ENCODE measurements at places on chromosomes 2 and 18.

GRCh38 chr2:18094277-18094676 lies 215.8 kb downstream of the KCNS3 start:
- no peak for DNase-seq

DNA sequence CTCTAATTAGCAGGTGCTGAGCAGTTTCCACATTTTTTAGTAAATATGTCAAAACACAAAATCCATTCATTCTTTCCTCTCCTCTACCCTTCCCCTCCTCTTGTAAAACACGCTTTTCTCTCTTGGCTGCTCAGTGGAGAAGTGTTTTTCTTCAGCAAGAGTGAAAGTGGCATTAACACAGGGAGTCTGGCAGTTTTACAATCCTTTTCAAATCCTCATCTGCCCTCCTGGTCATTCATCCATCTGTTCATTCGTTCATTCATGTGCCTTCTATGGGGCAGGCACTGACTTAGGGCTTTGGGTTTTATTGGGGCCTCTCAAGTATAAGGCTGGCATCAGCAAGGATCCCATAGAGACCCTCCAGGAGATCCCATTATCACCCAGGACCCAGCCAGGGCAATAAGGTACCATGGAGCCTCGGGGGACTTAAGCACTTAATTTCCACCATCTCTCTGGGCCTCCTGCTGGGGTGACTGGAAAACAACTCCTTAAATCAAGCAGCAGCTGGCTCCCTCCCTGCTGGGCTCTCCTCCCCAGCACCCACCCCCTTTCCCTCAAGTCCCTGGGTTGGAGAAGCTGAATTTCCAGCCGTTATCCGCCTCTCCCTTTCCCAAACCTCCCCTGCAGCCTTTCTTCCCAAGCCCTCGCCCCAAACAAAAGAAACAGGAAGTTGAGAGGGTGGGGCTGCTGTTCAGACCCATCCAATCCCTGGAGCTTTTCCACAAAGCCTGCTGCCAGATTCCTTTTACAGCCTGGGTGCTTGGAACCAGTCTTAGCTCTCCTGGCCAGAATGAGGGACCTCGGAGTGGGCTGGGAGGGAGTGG lies 32.6 kb downstream of the MARCHF4 start:
- DNase-seq: no peak

DNA sequence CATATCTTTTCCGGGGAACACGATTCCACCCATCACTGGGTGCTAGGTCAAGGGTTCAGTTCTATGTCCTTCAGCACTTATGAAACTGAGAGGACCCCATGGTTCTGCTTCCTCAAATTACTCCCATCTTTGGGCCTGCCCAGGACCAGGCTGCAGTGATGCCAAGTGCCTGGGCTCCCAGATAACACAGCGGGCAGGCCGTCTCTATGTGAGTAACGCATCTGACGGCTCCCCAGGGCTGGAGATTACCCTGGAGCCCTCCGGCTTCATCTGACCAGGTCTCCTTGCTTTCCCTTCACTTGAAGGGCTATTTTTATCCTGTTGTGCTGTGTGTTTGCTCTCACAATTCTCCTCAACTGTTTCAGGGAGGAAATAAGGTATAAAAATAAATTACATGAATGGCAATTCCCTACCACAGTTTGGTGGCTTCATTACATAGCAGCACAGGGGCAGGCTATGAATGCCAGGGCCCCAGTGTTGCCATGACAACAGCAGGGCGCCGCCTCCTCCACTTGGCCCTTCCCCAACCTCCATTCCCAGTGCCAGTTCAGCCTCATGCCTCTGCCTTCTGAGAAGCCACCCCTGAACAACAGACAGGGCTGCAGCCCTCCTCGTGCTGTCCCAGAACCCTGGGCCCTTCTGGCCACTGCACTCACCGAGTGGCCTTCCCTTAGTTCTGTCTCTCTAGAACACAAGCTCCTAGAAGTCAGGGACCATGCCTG lies 25.4 kb upstream of the TMEM131 start:
- DNase-seq: no peak

GRCh38 chr2:96409820-96410164 lies 74.2 kb downstream of the NCAPH start:
- no peak for DNase-seq

DNA sequence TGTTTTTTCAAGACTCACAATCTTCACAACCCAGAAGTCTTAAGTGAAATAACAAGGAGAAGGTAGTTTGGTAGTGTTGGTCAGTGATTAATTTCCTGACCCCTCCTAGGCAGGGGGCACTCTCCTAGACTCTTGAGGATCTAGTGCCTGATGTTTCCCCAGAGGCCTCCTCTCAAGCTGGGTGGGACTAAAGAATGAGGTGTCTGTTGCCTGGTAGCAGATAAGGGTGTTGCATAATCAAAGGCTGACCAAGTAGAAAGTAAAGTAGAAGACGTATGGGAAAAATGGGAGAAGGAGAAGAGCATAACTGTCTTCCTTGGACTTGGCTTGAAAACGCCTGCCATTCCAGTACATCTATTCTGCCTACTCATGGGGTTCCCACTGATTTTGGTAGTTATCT lies 37.8 kb downstream of the VIT start:
- DNase-seq: no peak

- no peak for DNase-seq
Observed at GRCh38 chr18:24474406-24474805, 14.0 kb downstream of the HRH4 start.

DNA sequence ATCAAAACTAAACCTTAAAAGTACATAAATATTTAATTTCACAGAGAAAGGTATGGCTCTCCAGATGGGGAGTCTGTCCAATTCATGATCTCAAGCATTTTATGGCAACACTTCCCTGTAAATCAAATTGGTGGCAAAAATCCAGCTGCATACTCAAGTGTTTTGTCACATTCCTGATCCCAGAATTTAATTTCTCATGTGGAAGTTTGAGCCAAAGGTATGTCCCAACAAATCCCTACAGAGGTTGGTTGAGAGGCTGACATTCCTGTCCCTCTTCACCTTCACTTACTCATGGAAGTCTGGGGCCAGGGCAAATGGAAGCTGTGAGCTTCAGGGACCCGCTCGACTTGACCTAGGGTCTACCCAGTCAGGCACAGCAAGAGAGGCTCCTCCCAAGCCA lies 17.7 kb downstream of the KLF7 start:
- no peak for DNase-seq

DNA sequence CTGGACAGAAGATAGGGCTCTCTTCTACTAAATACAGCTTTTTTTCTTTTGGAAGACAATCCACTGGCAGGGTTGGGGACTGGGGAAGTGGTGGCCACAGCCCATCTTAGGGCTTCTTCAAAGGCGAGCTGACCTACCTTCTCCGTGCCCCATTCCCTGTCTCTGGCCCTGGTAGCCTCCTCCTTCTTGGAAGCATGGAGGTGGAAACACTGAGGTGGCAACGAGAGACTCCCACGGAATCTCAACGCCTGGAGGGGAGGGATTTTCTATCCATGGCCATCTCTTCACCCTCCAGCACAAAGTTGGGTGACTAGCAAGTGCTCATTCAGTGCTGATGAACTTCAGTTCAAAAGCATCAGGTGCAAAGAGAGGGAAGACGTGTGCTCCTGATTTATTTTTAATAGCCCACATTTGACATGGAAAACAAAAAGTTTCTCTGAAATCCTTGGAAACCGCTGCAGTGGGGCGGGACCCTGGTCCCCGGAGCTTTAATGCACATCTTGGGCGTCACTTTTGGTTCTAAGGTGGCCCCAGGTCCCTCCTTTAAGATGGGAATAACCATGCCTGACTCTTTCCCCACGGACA lies 633 bp upstream of the ARMC9 start:
- no peak for DNase-seq

DNA sequence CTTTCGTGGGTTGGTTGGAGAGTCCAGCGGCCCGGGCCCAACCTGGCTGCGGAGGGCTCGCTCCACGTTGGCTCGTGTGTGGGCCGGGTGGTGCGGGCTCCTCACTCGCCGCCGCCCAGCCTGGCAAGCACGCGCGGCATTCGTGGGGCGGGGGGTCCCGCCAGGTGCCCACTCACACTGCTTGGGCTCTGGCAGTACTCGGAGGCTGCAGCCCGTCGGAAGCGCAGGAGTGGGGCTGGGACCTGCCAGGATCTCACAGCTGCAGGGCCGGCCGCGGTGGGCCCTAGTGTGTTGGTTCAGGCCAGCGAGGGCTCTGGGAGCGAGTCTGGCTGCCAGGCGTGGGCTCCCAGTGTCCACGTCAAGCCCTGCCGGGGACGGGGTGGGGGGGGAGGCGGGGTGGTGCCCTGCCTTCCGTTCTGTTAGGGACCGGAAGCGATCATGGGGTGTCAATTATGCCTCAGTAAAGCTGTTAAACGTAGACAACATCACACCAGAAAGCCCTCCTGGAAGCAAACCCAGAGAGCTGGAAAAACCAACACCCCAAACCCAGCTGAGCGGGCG lies 1.0 kb upstream of the HS6ST1 start:
- no peak for DNase-seq

DNA sequence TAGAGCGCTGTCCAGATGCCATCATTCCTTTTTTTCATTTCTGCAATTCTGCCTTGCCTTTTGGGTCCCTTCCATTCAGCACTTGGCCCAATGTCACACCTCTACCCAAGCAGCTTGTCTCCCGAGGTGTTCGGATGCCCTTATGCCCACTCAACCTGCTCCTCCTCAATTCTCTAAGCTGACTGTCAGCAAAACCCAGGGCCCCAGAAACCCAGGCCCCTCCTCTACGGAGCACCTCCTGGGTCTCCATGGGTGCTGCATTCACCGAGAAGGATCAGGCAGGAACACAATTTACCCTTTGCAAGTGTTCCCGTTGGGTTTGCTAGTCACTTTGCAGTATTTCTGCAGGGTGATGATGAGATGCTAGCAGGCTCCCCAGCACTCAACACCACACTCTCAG lies 86.7 kb upstream of the RAB6C start:
- DNase-seq: no peak

DNA sequence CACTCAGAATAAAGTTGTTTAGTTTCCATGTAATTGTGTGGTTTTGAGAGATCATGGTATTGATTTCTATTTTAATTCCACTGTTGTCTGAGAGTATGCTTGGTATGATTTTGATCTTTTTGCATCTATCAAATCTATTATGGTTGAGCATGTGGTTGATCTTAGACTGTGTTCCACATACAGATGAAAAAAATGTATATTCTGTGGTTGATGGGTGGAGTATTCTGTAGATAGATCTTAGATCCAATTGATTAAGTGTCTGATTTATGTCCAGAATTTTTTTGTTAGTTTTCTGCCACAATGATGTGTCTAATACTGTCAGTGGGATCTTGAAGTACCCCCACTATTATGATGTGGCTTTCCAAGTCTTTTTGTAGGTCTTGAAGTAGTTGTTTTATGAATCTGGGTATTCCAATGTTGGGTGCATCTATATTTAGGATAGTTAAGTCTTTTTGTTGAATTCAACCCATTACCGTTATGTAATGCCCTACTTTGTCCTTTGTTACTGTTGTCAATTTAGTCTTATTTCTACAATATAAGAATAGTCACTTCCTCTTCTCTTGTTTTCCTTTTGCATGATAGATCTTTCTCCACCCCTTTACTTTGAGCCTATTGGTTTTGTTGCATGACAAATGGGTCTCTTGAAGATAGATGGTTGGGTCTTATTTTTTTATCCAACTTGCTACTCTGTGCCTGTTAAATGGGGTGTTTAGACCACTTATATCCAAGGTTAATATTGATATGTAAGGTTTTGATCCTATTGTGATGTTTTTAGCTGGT lies 101.8 kb downstream of the TRABD2A start:
- no peak for DNase-seq

DNA sequence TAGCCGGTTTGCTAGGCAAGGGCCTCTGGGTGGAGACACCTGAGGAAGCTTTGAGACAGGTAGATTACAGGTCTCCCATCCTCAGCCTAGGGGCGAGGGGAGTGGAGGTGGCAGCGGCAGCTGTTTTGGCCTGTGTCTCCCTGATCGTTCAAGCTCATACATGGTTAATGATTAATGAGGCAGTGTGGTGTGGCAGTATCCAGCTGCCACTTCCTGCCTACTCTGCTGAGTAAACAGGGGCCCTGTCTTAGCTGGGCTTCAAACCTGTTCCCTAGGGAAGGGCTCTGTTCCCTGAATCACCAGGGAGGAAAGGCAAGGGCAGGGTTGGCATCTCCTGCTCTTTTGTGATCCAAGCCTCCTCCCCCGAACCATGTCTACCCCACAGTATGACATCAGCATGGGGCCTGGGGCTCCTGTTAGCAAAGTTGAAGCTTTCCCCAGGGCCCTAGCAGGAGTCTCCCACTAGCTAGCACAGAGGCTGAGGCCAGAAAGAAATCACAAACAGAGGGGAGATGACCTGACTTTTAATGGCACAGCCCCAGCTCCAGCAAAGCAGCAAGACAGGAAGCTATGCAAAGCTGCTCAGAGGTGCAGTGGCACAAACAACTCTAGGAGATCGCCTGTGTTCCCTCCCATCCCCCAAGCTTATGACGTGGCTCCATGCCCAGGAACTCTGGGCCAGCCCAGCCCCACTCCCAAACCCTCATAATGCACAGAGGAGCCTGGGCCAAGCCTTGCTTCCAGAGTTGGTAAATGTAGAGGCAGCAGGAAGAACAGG lies 3.7 kb upstream of the TUBA4B start:
- DNase-seq: peak; percentile 35

DNA sequence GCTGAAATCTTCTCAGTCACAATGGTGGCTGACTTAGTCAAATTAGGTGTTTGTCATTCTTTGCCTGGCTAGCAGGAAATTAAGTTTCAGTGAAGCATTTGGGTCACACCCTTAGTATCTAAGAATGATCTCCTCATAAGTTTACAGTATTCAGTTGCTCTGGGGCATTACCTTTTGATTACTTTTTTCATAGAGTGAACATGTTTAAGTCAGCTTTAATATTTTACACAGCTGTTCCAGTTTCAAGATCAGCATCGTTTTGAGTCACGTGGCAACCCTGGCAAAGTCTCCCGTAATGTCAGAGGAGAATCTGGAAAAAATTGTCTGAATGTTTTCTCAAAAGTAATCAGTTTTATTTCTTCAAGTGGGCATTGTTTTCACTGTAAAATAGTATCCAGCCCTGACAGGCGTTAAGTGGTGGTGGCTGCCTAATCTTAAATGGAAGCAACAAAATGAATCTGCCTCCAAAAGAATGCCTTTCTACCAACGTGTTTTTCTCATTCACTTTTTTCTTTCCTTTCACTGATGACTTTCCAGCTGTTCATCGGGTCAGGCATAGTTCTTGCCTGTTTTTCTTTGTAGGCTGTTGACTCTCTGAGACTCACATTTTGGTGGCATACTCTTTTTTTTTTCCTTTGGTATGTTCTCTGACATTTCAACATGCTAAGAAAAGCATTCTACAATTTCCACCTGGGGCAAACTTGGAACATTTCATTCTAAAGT lies 319.6 kb upstream of the TCF4 start:
- DNase-seq: no peak

DNA sequence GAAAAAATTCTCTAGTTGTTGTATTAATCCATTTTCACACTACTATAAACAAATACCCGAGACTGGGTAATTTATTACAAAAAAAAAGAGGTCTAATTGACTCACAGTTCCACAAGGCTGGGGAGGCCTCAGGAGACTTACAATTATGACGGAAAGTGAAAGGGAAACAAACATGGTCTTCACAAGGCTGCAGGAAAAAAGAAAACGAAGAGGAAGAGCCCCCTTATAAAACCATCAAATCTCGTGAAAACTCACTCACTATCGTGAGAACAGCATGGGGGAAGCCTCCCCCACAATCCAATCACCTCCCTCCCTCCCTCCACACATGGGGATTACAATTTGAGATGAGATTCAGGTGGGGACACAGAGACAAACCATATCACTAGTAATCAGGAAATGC lies 61.7 kb upstream of the SPTBN1 start:
- DNase-seq: no peak

All from stimulated activated CD4-positive, alpha-beta T cell treated with anti-CD3 and anti-CD28 coated beads, Interleukin-12 subunit alpha, Interleukin-12 subunit beta, amount 100 ng/mL, for 24 hours (primary cell).